Myocyte (in vitro differentiated cells): ENCODE measurements at places on chromosomes 2 and 18.

DNA sequence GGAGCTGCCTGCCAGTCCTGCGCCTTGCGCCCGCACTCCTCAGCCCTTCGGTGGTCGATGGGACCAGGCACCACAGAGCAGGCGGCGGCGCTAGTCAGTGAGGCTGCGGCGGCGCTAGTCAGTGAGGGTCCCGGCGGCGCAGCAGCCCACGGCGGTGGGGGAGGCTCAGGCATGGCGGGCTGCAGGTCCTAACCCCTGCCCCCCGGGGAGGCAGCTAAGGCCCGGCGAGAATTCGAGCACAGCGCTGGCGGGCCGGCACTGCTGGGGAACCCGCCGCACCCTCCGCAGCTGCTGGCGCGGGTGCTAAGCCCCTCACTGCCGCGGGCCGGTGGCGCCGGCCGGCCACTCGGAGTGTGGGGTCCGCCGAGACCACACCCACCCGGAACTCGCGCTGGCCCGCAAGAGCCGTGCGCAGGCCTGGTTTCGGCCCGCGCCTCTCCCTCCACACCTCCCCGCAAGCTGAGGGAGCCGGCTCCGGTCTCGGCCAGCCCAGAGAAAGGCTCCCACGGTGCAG, 867.4 kb downstream of the DSC3 start:
- DNase-seq: no peak

GRCh38 chr18:58619596-58619930, 9.3 kb downstream of the ALPK2 start:
- DNase-seq: no peak

GRCh38 chr2:28523902-28524301, 28.0 kb downstream of the PLB1 start:
- no peak for DNase-seq

- DNase-seq: no peak
Observed at GRCh38 chr2:29780906-29781305, 140.5 kb downstream of the ALK start.

DNA sequence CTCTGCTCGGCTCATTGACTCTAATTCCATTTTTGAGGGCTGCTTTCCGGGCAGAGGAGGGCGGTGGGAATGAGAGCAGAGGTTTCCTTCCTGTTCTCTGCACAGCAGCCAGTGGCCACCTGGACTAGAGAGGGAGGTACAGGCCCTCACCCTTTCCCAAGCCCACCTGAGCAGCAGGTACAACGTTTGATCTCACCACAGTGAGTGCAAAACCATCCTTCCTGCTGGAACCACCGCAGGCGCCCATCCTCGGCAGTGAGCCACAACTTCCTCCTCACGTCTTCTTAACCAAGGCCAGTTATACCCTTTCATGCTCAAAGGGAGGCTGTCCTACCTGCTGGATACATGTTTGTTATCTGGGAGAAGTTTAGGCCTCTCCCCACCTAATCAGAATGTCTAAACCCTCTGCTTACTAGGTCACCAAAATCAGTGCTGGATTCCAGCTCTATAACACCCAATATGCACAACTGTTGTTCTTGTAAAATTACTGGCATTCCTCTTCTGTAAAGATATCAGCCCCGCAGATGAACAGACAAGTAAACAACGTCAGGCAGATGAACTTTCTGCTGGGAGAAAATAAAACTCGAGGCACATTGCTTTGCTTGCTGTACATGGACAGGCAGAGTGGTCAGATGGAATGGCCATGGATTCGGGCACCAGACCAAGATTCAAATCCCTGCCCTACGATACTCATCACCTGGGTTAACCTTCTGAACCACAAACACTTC, 191.4 kb downstream of the SH3RF3 start:
- DNase-seq: no peak

- peak; percentile 5 for DNase-seq
Observed at GRCh38 chr2:151826737-151827157, 1.5 kb downstream of the ARL5A start.

DNA sequence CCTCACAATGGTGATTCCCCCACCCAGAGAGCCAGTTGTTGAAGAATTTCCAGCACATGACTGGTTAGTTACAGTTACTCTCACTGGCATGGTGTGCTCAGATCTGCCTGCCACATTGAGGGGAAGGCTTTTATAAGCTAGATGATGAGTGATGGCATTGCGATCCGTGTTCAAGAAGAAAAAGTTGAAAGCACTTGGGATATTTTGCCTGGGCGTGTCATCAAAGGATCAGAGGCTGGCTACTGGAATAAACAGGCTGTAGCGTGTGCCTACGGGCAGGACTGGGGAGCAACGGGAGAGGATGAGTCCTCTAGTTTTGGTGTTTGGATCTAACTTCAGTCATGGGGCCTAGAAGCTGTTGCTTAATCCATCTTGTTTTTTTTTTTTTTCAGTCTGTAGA, 175.0 kb downstream of the SETBP1 start:
- no peak for DNase-seq

DNA sequence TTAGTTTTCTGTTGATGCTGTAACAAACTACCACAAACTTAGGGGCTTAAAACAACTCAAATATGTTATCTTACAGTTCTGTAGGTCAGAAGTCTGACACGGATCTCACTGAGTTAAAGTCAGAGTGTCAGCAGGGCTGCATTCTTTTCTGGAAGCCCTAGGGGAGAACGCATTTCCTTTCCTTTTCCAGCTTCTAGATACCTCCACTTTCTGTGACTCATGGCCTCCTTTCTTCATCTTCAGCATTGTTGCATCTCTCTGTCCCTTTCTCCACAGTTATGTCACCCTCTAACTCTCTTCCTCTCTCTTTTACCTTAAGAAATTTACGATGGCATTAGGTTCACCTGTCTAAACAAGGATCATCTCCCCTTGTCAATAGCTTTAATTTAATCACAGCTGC, 13.3 kb upstream of the PPP4R1 start:
- DNase-seq: no peak

- peak; percentile 69 for DNase-seq
Observed at GRCh38 chr18:23967321-23968089, 47.0 kb upstream of the TTC39C start.

- DNase-seq: no peak
Observed at GRCh38 chr2:1979138-1979537, 234.8 kb upstream of the PXDN start.

DNA sequence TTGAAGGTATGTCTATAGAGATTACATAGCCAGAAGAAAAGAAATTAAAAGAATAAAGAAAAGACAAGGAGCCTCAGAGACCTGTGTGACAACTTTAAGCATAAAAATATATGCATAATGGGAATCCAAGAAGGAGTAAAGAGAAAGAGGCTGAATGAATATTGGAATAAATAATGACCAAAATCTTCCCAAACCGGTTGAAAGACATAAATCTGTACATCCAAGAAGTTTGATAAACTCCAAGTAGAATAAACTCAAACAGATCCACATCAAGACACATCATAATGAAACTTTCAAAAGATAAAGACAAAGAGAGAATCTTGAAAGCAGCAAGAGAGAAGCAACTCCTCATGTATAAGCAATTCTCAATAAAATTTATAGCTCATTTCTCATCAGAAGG, 132.4 kb upstream of the ZNF516 start:
- DNase-seq: no peak

DNA sequence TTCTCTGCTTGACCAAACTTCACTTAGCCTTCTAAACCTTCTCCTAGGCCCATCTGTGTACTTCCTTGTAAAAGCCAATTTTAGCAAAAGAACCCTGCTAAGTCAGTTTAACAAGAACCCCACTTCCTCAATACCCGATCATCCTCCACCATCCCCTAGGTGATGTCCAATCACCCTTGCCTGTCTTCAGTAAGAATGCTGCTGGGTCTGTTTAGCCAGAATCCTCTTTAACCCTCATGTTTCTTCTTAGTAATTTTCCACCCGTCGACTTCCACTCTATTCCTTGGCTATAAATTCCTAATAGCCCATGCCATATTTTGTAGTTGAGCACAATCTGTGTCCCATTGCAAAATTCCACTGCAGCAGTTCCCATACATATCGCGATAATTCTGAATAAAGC, 780.0 kb upstream of the RAB6C start:
- DNase-seq: no peak

DNA sequence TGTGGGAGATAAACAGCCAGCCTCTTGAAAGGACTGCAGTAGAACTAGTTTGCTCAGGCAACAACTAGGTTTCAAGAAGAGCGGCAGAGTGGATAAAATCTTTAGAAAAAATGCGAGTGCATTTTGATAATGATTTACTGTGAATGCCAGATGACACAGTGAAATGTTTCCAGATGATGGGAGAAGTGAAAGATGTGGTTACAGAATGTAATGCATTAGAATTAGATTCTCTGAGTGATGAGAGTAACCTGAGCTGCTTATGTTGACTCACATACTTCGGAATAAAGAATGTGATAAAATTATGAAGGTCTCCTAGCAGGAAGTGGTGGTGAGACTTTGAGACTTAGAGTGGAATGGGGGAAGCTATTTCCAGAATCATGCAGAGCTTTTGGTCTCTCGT, 184.3 kb downstream of the GULP1 start:
- DNase-seq: peak; percentile 73

DNA sequence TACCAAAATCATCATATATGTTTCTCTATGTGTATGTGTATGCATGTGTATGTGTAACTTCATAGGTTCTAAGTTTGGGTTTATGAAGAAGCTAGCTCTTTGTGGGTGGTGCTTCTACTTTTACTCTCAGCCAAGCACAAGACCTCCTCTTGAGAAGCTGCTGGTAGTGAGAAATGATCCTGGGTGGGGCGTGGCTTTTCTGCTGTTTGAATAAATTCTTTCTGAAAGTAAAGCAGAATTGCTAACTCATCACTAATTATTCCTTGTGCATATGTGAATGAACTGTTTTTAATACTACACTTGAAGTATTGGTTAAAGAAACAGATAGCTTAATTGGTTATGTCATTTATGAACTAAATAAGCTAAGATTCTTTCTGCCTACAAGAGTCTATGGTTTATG, 7.6 kb upstream of the GAREM1 start:
- no peak for DNase-seq

GRCh38 chr2:85887566-85888019, 1.2 kb downstream of the ST3GAL5 start:
- DNase-seq: peak; percentile 76

GRCh38 chr2:71471276-71471675, 17.9 kb downstream of the DYSF start:
- DNase-seq: peak; percentile 87
